OCI-LY7 (cell line): ENCODE measurements at places on chromosomes 5 and 9.
A peak's percentile ranks its signal among the peaks of the same experiment; 100 is the strongest.

- DNase-seq = no peak
These were observed 77.5 kb upstream of the ZNF169 start for GRCh38 chr9:94181408-94182181.

DNA sequence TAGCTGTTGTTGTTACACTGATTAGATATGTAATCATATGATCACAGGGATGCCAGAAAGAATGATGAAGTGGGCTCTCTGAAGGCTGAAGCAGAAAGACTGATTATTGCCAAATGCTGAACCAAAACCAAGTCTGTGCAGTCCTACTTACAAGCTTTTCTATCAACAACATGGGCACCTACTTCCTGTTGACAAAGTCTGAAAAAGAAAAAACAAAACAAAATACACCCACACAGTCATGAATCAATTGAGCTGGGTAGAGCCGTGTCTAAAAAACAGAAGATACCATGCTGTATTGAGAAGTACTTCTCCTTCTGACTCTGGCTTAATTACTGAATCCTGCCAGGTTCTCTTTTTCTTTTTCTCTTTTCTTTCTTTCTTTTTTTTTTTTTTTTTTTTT, 363.4 kb downstream of the RAB3C start:
- DNase-seq = no peak

DNA sequence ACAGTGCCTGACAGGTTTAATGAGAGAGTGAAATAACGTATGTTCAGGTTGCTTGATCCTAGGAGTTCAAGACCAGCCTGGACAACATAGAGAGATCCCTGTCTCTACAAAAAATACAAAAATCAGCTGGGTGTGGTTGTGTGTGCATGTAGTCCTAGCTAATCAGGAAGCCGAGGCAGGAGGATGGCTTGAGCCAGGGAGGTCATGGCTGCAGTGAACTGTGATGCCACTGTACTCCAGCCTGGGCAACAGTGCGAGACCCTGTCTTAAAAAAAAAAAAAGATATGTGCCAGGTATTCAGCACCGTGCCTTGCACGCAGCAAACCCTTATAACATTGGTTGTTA, 38.8 kb upstream of the SPRY4 start:
- no peak for DNase-seq

GRCh38 chr9:520302-520701, 305.6 kb downstream of the DOCK8 start:
- no peak for DNase-seq

GRCh38 chr9:37710046-37710445, 43.6 kb upstream of the TRMT10B start:
- no peak for DNase-seq

GRCh38 chr5:19959830-19960384, 28.1 kb downstream of the CDH18 start:
- no peak for DNase-seq

DNA sequence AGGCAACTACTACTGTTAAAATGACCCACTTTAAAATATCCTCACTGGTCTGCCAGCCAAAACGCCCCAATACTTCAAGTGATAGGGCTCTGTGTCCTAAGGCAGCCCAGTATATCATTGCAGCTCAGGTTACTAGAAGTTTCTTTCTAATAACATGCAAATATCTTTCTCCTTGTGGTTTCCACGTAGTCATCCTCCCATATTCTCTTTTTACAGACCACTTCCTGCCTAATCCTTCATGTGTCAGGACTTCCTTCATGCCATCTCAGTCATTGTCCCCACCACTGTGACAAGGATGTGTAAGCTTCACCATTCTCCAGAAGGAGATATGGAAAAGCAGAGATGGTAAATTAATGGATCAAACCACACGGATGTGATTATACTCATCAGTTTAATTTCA, 813.7 kb downstream of the MAT2B start:
- no peak for DNase-seq

DNA sequence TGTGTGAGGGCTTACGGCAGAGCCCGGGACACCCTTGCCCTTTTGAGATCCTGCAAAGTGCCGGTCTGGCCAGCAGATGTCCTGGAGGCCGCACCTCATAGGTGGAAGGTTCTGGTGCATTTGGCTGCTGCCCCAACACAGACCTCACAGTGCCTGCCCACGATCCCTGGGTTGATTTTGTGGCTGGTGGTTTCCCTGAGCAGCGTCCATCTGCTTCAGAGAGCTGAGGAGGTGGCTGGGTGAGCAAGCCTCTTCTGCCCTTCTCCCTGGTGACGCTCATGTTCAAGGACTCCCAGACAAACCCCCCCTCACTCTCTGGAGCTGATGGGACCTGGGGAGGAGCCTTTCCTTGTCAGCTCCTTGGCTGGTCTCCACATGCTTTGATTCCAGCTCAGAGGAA, 18.9 kb downstream of the BNIP1 start:
- DNase-seq = no peak

GRCh38 chr5:39469777-39470415, 45.1 kb upstream of the DAB2 start:
- no peak for DNase-seq

GRCh38 chr5:32541241-32541640, 44.1 kb upstream of the SUB1 start:
- no peak for DNase-seq

DNA sequence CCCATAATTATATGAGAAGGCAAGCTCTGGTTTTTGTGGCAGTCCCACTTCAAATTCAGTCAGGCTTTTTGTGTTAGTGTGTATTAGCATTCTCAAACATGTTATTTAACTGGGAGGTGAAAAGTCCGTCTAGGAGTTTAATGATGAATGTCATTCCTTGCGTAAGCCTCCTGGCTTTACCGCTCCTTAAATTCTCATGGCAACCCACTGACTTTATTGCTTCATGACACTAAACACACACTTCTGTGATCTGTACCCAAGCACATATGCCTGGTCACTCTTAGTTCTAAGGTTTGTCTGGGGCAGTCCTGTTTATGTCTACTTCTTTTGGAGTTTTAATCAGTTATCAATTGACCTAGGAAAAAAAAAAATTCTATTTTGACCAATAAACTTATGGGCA, 677.9 kb upstream of the DMAC1 start:
- DNase-seq = no peak

DNA sequence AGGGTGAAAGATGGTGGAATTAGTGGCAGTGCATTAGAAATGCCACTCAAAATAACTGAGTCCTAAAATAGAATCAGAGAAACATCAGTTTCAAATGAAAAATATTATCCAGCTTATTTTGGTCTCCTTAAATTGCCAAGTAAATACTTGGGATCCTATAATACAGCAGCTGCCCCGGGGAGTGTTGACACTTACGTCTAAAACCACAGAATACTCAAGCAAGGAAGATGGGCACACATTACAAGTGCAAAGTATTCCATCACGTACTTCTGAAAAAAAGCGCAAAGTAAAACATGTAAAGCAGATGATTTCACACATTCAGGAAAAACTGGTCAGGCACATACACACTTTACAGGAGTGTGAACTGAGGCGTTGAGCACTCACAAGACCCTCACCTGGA, 2.4 kb upstream of the ARHGEF37 start:
- DNase-seq = no peak

GRCh38 chr5:124748687-124749594, 2.5 kb upstream of the ZNF608 start:
- DNase-seq = peak; percentile 96

DNA sequence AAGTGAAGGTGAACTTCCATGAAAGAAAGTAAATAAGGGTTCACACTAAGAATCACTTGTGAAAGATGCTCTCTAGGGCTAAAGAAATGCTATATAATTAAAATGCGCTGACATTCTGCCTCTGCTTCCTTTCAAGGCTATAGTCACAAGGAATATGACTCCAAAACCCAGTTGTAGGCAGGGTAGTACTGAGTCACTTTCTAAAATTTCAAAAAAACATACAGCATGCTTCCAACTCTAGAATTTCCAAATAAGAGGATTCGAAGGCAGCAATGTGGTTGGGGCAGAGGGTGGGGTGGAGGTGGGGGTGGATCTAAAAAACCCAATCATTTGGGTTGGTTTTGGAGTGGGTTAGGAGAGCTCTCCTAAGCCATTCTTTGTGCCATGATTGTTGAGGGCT, 84.6 kb downstream of the HMHB1 start:
- no peak for DNase-seq

- no peak for DNase-seq
These were observed 73.2 kb downstream of the KIAA1958 start for GRCh38 chr9:112559629-112560413.

- DNase-seq = no peak
These were observed 690.9 kb upstream of the CDH18 start for GRCh38 chr5:20678814-20679298.

- DNase-seq = no peak
These were observed 156.1 kb downstream of the FGF1 start for GRCh38 chr5:142529626-142530278.

GRCh38 chr5:90911169-90911568, 352.6 kb downstream of the ADGRV1 start:
- no peak for DNase-seq

DNA sequence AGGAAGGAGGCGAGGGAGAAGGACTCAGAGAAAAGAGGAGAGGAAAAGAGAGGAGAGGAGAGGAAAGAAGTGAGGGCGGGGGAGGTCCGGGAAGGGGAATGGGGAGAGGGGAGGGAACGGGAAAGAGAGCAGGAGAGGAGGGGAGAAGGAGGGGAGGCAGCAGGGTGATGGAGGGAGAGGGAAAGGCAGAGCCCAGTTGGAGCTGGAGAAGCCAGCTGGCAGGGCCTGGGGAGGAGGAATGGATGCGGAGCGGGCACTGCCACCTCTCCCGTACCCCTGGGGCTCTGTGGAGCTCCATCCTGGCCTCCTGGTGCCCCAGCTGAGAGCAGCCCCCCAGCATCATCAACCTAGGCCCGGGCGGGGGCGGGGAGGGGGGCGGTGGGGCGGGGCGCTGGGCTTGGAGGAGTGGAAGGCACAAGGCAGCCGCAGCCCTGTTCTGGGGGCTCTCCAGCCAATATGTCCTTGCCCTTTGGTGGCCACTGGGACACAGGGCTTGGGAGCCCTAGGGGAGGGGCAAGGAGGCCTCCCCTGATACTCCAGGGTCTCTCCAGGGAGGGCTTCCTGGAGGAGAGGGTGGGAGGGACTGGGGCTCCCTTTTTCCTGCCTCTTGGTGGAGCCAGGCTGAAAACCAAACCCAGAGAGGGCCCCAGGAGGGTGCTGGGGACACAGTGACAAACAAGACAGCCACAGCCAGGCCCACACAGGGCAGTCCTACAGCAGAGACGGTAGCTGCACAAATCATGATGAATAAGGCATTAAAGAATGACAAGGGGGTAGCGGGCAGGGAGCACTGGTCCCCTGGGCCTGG, 123.7 kb downstream of the C9orf50 start:
- no peak for DNase-seq

DNA sequence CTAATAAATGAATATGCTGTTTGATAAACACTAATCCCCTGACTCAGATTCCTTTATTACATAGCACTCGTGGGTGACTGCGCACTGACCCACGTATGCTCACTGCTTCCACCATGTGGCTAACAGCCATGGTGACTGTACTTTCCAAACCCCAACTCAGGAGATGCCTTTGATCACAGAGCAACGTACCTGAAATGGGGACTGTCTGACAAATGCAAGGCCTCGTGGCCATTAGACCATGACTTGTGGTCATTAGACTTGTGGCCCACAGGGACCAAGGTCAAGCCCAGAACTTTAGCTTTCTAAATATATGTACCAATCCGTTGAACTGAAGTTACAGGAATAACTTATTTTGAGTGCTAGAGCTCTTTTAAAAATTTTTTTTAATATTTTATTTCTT, 46.6 kb downstream of the CYFIP2 start:
- peak; percentile 72 for DNase-seq

DNA sequence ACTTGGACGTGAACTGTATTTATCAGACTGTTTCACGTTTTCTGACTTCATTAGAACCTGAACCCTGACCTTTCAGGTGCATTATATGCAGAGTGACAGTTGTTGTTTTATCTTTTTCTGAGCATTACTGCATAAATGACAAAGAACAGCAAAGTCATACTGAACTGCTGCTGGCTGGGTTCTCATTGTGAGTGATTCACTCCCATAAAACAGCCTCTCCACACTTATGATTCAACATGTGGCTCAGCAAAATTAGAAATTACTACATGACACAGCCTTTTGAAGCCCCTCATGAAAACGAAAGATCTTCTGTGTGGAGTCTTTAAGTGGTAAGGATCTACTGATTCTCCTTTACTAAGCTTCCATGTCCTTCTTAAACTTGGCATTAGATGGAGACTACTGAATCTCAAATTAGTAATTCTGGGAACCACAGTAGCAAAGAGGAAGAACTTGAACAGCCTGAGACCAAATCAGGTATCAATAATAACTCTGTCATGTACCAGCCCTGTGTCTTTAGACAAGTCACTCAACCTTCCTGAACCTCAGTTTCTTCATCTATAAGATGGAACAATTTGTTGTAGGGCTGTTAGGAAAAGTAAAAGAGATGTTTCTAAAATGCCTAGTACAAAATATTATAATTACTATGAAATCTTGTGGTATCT, 172.3 kb upstream of the GNA14 start:
- DNase-seq = no peak

GRCh38 chr9:87834357-87834756, 48.3 kb upstream of the SPATA31E1 start:
- no peak for DNase-seq

DNA sequence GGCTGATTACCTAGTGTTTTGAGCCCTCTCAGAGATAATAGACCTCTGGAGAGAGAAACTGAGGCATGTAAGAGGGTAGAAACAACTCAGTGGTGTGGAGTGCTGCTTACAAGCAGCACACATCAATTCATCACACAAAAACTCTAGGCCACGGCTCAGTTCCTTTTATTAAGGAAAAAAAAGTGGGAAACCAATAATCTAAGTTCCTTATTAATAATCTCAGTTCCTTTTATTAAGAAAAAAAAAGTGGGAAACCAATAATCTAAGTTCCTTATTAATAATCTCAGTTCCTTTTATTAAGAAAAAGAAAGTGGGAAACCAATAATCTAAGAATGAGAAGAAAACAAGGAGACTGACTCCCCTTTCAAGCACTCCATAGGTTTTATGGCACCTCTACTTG, 28.0 kb downstream of the TXNDC8 start:
- DNase-seq = no peak

GRCh38 chr5:56620903-56621677, 194.3 kb upstream of the MAP3K1 start:
- DNase-seq = no peak
